ENCODE measurements at places on chromosomes 7 and 10.

DNA sequence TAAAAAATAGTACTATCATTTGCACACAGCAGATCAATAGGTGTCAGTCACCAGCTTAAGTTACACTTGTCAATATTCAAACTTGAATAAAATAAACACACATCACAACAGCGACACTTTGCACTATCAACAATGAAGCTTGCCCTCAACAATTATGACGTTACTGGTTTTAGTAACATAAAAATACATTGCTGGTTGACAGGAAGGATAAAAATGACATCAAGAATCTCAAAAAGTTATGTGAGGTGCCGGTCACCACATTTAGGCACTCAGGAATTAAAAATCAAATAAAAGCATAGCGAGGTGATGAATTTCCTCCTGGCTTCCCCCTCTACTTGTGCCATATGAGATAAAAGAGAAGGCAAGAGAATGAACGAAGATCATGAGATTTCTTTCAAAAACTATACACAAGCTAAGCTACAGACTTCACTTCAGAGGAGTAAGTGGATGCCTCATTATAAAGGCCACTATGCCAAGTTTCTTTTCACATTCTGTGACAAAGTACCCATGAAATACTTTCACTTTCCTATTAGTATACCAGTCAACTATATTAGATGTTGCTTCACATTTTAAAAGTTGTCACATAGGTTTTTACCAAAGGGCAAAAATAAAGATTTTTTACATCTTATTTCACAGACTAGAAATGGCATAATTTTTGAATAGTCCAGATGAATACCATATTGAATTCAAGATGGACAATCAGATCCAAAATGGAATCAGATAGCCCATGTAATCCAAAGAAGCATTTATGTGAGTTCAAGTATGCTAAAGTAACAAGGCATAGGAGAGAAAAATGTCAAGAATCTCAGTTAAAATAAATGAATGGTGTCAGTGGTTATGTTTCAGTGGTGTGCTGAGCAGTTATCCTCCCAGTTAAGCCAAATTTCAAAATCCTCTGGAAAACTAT is 3.6 kb downstream of the CCDC71L start:
- no peak for DNase-seq

DNA sequence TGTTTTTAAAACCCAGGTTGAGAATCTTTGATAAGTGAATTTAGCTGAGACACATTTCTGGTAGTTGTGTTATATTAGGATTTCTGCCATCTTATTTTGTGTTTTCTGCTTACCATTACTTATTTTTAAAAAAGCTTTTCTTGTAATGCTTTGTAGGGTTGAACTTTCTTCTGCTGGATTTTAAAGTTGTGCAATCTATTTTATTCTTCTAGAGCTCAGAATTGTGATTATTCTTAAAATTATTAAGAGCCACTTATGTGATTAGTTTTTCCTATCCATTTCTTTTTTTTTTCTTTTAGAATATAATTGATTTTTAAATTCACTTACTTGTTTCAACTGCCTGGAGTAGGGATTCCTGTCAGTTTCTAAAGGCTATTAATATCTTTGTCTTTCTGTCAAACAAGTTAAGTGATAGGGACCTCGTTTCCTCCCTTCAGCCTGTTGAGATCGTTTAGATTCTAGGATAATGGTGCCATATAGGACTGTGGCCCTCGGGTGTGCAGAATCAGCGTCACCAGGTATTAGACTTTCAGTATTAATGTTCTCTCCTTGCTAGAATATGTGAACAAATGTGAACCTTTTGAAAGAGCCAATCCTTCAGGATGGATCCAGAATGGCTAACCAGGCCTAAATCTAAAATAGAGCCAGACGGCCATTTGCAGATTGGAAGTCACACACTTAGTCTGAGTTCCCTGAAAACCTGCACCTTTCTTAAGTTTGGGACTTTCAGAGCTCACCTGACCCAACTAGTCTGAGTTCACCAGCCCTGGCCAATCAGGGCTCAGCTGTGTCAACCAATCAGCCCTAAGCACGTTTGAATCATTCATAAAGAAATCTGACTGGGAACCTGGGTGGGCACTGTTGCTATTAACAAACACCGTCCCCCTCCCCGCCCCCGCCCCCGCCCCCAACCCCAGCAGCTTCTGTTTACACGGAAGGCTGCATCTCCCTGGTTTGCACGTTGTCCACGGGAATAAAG is 26.2 kb downstream of the CUX1 start:
- no peak for DNase-seq

DNA sequence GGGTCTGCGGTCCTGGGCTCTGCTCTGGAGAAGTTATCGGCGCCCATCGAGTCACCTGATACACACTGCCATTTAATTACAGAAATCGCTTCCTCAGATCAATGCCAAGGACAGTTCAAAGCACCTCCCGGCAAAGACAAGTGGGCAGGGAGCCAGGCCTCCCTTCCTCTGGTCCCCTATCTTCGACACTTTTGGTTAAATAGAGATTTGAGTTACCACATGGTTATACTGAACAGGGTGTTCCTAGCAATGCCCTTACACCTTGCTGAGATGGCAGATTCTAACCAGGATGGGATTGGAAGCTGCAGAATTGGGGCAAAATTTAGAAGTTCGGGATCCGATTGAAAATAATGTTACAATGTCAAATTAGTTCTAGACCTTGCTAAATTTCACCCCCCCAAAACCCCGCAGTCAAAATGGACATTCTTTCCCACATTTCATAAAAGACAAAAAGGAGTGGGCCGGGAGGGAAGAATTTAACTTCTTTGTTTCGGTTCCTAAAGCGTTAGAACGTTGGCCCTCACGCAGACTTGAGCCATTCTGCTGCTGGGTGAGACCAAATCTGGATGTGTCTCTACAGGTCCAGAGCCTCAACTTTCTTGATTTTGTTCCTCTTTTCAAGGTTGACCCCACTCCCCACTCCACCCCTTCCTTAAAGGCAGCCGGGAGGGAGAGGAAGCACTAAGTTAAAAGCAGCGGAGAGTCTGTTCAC is 2.2 kb upstream of the DLX5 start:
- DNase-seq = no peak

GRCh38 chr10:97153270-97153850 is 32.4 kb downstream of the SLIT1 start:
- DNase-seq = no peak

GRCh38 chr7:44961844-44962482 is 16.9 kb downstream of the MYO1G start:
- DNase-seq = no peak

- no peak for DNase-seq
Measured at GRCh38 chr10:61683319-61683718, 20.6 kb downstream of the CABCOCO1 start.

DNA sequence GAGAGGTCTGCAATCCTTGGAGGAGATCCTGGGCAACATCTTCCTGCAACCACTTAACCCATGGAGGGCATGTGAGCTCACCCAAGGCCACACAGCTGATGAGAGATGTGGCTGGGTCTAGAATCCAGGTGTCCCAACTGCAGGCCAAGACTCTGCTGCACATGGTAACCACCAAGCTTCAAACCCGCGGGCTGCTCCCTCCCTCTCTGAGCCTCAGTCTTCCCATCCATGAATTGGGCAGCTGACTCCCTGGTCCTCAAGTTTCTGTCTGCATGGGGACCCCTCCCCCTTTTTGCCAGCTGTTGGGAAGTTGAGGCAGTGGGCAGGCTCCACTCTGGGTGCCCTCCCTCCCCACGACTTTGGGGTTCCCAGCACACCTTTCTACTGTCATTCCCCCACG is 20.9 kb upstream of the INMT start:
- no peak for DNase-seq

All from stimulated activated CD8-positive, alpha-beta memory T cell treated with anti-CD3 and anti-CD28 coated beads, Interleukin-15, amount 100 ng/mL, for 48 hours (primary cell).